RPMI7951 (cell line): ENCODE measurements at places on chromosomes 5 and 9. TPM values are rescaled to one million over a fixed set of nuclear protein-coding genes. Genes with fewer than 3 reads are reported as not detected.

Gene ORM1
- total RNA-seq = not detected in 2 replicates

DNA sequence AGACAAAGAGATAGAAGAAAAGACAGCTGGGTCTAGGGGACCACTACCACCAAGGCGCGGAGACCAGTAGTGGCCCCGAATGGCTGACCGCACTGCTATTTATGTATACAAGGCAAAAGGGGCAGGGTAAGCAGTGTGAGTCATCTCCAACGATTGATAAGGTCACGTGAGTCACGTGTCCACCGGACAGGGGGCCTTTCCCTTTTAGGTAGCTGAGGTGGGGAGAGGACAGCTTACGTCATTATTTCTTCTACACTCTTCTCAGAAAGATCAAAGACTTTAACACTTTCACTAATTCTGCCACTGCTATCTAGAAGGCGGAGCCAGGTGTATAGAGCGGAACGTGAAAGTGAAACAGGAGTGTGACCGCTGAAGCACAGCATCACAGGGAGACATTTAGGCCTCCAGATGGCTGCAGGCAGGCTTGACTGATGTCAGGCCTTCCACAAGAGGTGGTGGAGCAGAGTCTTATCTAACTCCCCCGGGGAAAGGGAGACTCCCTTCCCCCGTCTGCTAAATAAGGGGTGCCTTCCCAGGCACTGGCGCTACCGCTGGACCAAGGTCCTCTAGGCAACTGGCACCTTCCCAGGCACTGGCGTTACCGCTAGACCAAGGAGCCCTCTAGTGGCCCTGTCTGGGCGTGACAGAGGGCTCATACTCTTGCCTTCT lies 6.1 kb upstream of the PRR16 start:
- peak; percentile 74 for DNase-seq

Gene SETD9
- total RNA-seq = 18.2 and 33.3 TPM in 2 replicates

- DNase-seq = no peak
Observed at GRCh38 chr9:19057033-19057432, 7.8 kb downstream of the RRAGA start.

GRCh38 chr5:124524552-124525232 lies 221.7 kb downstream of the ZNF608 start:
- no peak for DNase-seq

Gene LCN10
- total RNA-seq = 0.10 TPM in 1 of 2 replicates, not detected in the other

Gene C9orf50
- not detected in 2 replicates for total RNA-seq

- DNase-seq = no peak
Observed at GRCh38 chr5:179415291-179416060, 70.2 kb upstream of the ADAMTS2 start.

DNA sequence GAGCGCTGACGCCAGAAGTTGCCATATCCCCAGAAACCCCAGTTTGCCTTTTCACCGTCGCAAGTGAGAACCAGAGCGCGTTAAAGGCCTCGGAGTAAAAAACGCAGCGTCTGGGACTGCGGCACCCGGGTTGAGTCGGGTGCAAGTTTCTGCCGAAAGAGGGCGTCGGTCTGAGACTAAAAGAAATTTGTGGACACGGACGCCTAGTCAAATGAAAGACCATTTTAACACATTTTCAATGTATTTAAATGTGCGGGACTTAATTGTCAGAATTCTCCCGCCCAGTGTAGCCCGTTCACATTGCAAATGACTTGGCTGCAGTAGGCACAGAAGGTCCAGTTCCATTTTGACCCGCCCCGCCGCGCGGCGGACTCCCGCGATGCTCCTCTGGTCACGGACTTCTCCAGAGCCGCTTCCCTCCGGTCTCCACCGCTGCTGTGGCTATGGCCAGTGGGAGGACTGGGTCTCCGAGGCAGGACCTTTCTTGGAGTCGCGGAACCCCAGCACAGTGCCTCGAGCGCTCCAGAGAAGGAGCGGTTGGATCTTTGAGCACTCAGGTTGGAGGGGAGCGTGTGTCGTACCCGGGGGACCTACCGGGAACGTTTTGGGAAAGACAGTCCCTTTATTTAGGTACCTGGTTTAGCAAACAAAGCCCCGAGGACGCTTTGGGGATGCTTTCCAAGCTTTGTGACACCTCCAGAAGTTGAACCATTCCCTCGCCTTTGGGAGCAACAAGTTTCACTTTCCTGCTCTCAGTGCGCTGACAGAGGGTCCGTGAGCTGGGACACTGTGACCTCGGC lies 1.2 kb upstream of the NPR3 start:
- DNase-seq = peak; percentile 60

DNA sequence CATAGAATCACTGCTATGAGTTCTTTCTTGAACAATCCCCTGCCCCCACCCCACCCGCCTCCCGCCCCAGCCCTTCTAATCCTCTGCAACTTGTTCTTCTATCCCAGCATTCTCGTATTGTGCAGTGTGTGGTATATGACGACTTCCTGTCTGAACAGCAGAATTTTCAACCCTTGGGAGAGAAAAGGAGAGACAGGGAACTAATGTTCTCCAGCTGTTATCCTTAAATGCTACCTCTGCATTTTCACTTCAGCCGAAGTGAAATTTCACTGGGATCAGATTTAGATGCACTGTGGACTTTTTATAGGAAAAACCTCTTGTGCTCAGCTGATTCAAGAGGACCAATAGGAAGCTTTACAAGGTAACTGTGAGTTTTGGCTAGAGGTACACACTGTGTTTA lies 2.2 kb downstream of the FBXL7 start:
- peak; percentile 48 for DNase-seq

Gene NUDCD2
- 7.3 and 10.4 TPM in 2 replicates for total RNA-seq

Gene CARD19
- 179 and 201 TPM in 2 replicates for total RNA-seq

DNA sequence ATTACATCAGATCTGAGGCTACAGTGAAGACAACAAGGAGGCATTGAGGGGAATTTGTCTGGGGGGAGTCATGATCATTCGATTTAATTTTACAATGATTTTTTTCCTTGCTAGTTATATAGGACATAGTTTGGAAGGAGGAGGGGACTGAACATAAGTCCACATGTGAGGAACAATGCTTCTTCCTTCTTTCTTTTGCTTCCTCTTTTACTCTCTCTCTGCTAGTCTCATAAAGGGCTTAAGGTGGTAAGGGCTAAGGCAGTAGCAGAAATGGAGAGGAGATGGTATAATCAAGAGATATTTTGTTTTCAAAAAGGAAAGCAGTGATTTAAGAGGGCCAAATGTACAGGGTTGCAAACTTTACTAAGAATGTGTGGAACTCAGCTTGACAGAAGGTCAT lies 64.3 kb downstream of the GRIN3A start:
- no peak for DNase-seq

- DNase-seq = no peak
Observed at GRCh38 chr9:90088856-90089255, 484.0 kb downstream of the GADD45G start.

DNA sequence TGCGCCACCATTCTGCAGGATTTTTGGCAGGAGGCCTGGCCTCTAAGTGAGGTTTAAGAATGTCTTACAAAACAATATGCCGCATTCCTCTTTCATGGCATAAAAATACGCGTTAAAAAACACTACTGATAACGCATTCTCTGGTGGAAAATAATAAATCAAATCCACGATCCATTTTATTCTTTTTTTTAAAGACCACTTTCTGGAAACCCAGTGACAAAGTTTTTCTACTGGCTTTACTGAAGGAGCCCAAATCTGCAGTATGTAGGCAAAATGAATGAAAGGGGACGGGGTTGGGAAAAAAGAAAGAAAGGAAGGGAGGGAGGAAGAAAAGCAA lies 2.0 kb downstream of the SV2C start:
- no peak for DNase-seq

- peak; percentile 23 for DNase-seq
Observed at GRCh38 chr5:25544652-25545249, 900.0 kb upstream of the CDH10 start.

- DNase-seq = peak; percentile 87
Observed at GRCh38 chr9:129702589-129703520, 37.4 kb downstream of the PRRX2 start.

DNA sequence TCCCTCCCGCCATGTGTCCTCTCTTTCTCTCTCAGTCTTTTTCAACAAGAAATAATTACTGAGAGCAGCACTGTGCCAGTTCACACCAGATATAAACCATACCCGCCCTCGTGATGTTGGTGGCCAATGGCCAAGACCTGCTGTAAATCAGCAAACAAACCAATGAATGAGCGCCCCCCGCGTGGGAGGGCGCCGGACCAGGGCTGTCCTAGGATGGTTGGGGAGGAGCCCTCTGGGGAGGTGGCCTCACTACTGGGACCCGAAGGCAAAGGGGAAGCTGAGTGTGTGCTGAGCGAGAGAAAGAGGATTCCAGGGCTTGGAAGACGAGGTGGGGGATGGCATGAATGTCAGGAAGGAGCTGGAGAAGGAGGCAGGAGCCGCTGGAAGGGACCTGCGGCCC lies 51.2 kb upstream of the BARHL1 start:
- DNase-seq = no peak

Gene BHMT2
- not detected in 2 replicates for total RNA-seq
